CD4-positive, alpha-beta T cell (primary cell): ENCODE measurements at places on chromosomes 6 and 20.

- H3K36me3 ChIP-seq: no peaks in the 10 kb centered on the region
- no peak overlapping the region for H3K27ac ChIP-seq
- no peak overlapping the region for H3K4me3 ChIP-seq
- no peaks in the 10 kb centered on the region for H3K27me3 ChIP-seq
Measured at GRCh38 chr6:125421836-125422235, 120.1 kb upstream of the HDDC2 start.

- H3K27ac ChIP-seq: peak overlapping the region; percentile 65
- H3K36me3 ChIP-seq: no peaks in the 10 kb centered on the region
- H3K4me1 ChIP-seq: peaks cover 13% of the 10 kb centered on the region
- peak overlapping the region; percentile 67 for H3K4me3 ChIP-seq
- DNase-seq: no peak
- H3K27me3 ChIP-seq: no peaks in the 10 kb centered on the region
Measured at GRCh38 chr20:58889334-58889760, 36.8 kb downstream of the GNAS start.

GRCh38 chr6:148700741-148701311 is 46.0 kb upstream of the UST start:
- no peak for DNase-seq
- H3K27ac ChIP-seq: no peak overlapping the region
- H3K27me3 ChIP-seq: no peaks in the 10 kb centered on the region
- peak overlapping the region; percentile 50 for H3K4me3 ChIP-seq
- H3K36me3 ChIP-seq: no peaks in the 10 kb centered on the region

DNA sequence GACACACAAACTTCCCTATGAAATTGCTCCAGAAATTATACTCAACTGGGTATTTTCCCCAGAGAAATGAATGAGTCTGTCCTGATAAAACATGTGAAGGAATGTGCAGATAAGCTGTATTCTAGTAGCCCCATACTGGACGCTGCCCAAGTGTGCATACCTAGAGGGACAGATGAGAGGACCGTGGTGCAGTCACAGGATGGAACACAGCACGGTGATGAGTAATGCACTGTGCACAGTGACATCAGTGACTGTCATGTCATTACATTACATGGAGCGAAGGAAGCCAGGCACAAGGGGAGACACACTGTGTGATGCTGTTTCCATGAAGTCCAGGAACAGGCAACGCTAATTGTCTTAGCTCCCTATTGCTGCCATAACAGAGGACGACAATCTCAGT is 155.5 kb downstream of the CDH4 start:
- no peak for DNase-seq
- no peak overlapping the region for H3K27ac ChIP-seq
- H3K4me1 ChIP-seq: no peaks in the 10 kb centered on the region
- H3K36me3 ChIP-seq: no peaks in the 10 kb centered on the region
- H3K27me3 ChIP-seq: no peaks in the 10 kb centered on the region
- H3K4me3 ChIP-seq: no peak overlapping the region

GRCh38 chr6:52760105-52760765 is 3.0 kb downstream of the GSTA2 start:
- no peak overlapping the region for H3K4me3 ChIP-seq
- DNase-seq: no peak
- no peaks in the 10 kb centered on the region for H3K4me1 ChIP-seq
- no peaks in the 10 kb centered on the region for H3K36me3 ChIP-seq
- H3K27me3 ChIP-seq: peaks cover 3% of the 10 kb centered on the region

GRCh38 chr6:146433881-146434731 is 109.5 kb upstream of the RAB32 start:
- H3K4me1 ChIP-seq: no peaks in the 10 kb centered on the region
- H3K27ac ChIP-seq: no peak overlapping the region
- no peak for DNase-seq
- H3K36me3 ChIP-seq: no peaks in the 10 kb centered on the region
- H3K27me3 ChIP-seq: peaks cover 5% of the 10 kb centered on the region

DNA sequence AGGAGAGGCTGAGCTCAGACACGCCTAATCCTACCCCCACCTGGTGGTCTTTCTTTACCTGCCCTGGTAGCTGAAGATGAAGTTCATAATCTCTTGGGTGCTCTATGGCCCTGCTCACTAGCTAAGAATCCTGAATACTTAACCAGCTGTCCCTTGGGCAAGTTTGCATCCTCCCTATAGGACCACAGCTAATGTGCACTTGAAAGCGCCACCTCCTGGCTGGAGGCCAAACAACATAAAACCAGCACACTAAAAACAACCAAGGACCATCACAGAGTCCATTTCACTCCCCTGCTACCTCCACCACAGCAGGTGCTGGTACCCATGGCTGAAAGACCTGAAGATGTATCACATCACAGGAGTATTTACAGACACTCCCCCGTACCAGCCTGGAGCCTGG is 155.5 kb upstream of the SLC24A3 start:
- H3K27ac ChIP-seq: no peak overlapping the region
- no peak overlapping the region for H3K4me3 ChIP-seq
- H3K36me3 ChIP-seq: no peaks in the 10 kb centered on the region
- peak; percentile 7 for DNase-seq

GRCh38 chr6:143329323-143329722 is 121.2 kb downstream of the ADAT2 start:
- no peaks in the 10 kb centered on the region for H3K4me1 ChIP-seq
- no peaks in the 10 kb centered on the region for H3K27me3 ChIP-seq
- no peaks in the 10 kb centered on the region for H3K36me3 ChIP-seq
- H3K27ac ChIP-seq: no peak overlapping the region
- no peak for DNase-seq
- no peak overlapping the region for H3K4me3 ChIP-seq

DNA sequence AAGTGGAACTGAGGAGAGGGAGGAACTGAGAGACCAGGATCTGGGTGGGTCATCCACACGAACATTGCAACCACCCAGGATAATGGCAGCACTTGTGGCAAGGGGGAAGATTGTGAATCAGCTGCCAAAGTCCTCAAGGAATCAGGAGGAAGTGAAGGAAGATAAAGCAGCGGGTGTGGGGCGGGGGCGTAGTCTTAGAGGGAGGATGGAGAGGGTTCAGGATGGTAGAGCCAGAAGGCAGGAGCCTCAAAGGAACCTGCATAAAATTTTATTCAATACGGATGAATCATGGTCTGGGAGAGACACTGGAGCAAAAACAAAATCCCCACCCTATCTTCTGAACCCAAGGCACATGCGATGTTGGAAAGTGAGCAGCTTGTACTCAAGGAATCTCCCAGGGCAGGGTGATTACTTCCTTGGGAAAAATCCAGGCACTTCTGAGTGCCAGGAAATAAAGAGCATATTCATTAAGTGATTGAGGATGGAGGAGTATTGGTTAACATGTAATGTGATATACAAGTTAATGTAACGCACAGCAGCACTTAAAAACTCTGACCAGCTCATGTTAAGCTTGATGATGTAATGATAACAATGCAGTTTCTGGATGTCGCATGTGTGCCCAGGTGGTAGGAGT is 82.0 kb upstream of the B3GAT2 start:
- H3K27me3 ChIP-seq: peaks cover 8% of the 10 kb centered on the region
- no peaks in the 10 kb centered on the region for H3K36me3 ChIP-seq
- no peak for DNase-seq
- H3K4me3 ChIP-seq: no peak overlapping the region
- no peak overlapping the region for H3K27ac ChIP-seq

DNA sequence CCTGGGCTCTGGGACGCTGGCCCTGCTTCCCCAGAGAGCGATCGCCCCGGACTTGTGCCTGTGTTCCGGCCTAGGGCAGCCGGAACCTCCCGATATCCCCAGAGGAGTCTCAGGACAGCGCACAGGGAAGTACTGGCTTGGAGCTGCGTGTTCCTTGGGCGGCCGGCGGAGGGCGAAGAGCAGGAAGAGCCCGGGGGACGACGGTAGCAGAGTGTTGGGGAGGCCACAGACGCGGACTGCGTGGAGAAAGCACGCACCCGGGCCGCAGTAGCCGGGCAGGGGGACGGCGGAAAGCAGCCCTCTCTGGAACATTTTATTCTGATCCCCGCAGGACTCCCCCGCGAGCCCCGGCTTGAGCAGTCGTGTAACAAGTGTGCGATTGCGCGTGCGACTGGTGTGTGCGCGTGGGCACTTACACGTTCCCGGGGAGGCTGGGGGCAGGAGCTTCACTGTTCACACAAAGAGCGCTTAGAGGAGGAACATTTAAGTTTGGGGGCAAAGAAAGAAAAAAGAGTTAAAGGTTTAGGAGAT is 36.1 kb downstream of the NCR2 start:
- DNase-seq: peak; percentile 29
- H3K4me3 ChIP-seq: peak overlapping the region; percentile 35
- H3K27ac ChIP-seq: no peak overlapping the region
- H3K27me3 ChIP-seq: peaks cover 71% of the 10 kb centered on the region

GRCh38 chr6:23642849-23643248 is 483.2 kb upstream of the NRSN1 start:
- no peaks in the 10 kb centered on the region for H3K36me3 ChIP-seq
- DNase-seq: no peak
- H3K27ac ChIP-seq: no peak overlapping the region
- H3K27me3 ChIP-seq: no peaks in the 10 kb centered on the region

DNA sequence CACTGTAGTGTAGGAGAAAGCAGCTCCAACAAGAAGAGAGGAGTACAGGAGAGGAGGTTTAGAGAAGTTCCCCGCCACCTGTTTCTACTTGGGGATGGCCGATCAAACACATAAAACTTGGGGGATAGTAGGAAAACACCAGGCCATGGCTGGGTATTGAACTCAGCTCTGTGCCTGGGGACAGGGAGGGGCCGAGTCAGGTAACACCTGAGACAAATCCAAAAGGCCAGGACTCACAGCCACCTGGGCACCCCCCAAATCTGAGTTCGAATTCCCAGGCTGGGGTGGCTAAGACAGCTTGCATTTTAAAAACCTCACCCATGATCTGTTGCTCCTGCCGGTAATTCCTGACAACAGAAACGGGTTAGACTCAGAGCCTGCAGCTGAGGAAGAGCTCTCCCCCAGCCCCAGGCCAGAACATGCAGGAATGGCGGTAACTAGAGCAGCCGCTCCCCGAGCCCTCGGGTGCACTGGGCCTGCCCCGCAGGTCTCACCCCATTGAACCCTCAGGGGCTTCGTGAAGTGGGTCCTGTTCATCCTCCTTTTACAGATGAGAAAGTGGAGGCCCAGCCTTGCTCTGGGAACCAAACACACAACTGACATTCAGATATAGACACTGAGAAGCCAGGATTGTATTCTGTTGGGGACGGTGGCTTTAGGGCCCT is 61.0 kb downstream of the TCP11 start:
- no peak overlapping the region for H3K4me3 ChIP-seq
- H3K27me3 ChIP-seq: no peaks in the 10 kb centered on the region
- H3K27ac ChIP-seq: no peak overlapping the region
- peaks cover 50% of the 10 kb centered on the region for H3K36me3 ChIP-seq
- H3K4me1 ChIP-seq: no peaks in the 10 kb centered on the region
- DNase-seq: no peak

DNA sequence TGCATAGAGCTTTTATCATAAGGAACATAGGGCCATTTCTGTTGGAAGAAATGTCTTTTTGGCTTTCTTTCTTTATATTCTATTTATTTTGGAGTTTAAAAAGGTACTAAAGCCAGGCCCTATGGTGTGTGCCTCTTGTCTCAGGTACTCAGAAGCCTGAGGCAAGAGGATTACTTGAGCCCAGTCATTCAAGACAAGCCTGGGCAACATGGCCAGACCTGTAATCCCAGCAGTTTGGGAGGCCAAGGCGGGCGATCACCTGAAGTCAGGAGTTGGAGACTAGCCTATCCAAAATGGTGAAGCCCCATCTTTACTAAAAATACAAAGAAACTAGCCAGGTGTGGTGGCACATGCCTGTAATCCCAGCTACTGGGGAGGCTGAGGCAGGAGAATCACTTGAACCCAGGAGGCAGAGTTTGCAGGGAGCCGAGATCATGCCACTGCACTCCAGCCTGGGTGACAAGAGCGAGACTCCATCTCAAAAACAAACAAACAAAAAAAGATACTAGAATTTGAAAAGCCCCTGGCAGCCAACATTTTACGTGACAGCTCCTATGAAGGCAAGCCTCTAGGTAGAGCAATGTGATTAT is 80.0 kb downstream of the CBFA2T2 start:
- H3K27me3 ChIP-seq: no peaks in the 10 kb centered on the region
- H3K4me1 ChIP-seq: peaks cover 4% of the 10 kb centered on the region
- no peak for DNase-seq
- no peaks in the 10 kb centered on the region for H3K36me3 ChIP-seq
- H3K27ac ChIP-seq: no peak overlapping the region
- no peak overlapping the region for H3K4me3 ChIP-seq

DNA sequence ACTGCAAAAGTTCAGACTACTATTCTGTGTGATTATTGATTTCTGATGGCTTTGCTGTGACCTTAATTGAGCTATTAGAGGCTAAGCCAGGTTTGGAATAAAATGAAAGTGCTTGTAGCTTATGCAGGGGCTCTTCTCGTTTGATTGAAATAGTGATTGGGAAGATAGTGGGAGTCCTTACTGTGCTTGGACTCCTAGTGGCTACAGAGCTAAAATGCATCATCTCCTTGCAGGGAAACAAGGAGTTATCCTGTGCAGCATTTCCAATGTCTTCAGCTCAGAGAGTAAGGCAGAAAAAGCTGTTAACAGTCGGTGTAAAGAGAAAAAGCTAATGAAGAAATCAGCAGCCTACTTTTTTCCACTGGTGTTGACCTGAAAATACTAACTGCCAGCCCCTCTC is 173.5 kb downstream of the SLC35F1 start:
- no peak overlapping the region for H3K27ac ChIP-seq
- H3K4me3 ChIP-seq: no peak overlapping the region
- H3K36me3 ChIP-seq: no peaks in the 10 kb centered on the region
- DNase-seq: no peak

DNA sequence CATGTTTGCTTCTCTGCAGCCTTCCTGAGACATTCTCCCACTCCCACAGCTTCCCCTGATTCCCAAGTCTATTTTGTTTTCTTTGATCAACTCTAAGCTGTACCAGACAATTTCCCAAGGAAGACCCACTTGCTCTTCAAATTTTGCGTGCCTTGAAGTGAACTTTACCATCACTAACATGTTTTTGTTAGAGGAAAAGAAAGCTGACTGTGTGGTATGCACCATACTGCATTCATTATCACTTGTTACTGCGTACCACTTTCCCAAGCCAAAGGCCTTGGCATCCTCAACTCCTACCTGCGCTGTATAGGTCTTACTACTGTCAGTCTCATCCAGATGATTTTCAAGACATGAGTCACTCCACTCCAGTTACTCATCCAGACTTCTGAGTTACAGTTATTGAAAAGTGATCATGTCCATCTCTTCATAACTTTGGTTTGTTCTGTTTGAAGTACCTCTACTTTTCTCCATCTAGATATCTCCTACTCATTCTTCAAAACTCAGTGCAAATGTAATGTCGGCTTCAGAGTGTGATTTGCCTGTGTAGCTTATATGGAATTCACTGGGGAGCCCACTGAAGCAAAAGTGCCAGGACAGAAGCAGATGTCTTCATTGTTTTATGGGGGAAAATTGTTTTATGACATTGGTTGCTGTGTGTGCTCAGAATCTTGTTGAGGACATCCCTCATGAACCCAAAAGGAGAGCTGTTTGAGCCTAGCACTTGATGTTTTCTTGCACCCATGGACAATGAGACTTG is 5.2 kb downstream of the RPS12 start:
- no peak overlapping the region for H3K4me3 ChIP-seq
- H3K36me3 ChIP-seq: peaks cover 45% of the 10 kb centered on the region
- H3K27me3 ChIP-seq: no peaks in the 10 kb centered on the region
- no peak for DNase-seq
- H3K27ac ChIP-seq: no peak overlapping the region
